ENCODE measurements at places on chromosomes 11 and 22.

GRCh38 chr11:117535201-117535849 is 207.7 kb downstream of the CEP164 start:
- no peak for DNase-seq

DNA sequence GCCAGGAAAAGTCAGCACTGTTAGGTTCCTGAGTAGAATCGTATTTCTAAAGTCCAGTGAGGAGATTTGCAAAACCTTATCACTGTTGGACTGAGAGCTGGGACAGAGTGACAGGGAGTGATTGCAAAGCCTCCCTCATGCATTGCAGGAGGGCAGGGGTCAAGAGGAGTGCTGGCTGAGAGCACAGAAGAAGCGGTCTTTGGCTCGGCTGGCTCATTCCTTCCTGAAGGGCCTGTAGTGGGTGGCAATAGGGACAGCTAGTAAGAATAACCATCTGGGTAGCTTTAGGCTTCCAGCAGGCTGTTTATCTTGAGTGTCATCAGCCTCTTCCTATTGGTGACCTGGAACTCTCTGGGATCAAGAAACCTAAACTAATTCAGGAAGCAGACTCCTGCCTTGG is 53.4 kb downstream of the CD44 start:
- no peak for DNase-seq

GRCh38 chr11:115712296-115712695 is 208.1 kb upstream of the CADM1 start:
- no peak for DNase-seq

DNA sequence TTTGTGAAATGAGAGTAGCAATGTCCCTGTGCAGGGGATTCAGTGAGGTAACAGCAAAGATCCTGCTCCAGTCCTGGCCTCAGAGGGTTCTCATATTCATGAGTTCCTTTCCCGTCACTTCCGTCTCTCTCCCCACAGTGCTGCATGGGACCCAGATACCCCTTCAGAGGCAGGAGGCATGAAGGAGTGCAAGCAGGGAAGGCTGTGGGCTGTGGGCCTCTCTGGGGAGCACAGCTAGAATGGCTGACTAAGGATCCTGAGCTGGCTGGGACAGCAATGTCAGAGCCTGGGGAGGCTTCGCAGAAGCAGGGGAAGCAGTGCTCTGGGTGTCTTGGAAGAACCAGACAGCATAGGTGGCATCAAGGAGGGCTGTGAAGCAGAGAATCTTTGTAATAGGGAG is 13.0 kb downstream of the PKNOX2 start:
- DNase-seq: no peak

DNA sequence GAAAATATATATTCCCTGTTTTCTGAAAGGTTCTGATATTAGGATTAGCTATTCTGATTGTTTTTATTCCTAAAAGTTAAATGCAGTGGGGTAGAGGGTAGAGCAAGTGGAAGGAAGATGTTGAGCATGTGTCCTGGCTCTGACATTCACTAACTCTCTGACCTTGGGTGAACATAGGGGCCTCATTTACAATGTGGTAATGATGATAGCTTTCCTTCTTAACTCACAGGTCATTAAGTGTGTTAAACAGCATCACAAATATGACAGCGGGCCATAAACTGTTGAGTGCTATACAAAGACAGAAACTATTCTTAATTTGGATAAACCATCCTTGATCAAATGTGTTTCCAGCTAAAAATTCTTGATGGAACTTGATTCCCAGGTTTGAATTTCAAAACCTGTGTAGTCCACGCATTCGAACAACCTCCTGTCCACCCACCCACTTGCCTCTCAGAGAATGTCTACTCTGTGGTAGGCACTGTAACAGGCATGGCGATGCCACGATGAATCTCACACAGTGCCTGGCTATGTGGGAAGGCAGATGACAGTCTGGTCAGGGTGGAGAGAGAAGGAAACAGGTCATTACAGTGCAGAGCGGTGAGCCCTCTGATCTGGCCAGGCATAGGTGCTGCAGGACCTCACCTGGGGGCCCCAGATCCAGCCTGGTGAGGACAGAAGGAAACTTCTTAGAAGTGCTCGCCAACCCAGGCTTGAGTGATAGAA is 19.3 kb upstream of the PEX26 start:
- DNase-seq: no peak

DNA sequence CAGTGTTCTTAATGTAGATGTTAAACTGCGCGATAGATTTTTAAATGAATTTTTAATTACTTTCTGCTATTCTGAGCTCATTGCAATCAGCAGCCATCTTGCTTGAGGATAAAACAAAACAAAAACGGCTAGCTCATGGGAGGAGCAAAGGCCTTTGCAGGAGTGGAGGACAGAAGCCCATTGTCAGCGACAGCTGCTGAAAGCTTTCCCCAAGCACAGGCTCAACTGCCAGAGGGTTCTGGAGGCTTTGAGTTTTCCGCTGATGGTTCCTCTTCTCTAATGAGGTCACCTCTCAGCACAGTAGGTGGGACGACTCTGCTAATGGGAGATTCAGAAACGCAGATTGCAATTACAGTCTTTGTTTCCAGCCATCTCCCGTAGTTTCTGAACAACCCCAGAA is 167.1 kb upstream of the TTC12 start:
- peak; percentile 98 for DNase-seq

DNA sequence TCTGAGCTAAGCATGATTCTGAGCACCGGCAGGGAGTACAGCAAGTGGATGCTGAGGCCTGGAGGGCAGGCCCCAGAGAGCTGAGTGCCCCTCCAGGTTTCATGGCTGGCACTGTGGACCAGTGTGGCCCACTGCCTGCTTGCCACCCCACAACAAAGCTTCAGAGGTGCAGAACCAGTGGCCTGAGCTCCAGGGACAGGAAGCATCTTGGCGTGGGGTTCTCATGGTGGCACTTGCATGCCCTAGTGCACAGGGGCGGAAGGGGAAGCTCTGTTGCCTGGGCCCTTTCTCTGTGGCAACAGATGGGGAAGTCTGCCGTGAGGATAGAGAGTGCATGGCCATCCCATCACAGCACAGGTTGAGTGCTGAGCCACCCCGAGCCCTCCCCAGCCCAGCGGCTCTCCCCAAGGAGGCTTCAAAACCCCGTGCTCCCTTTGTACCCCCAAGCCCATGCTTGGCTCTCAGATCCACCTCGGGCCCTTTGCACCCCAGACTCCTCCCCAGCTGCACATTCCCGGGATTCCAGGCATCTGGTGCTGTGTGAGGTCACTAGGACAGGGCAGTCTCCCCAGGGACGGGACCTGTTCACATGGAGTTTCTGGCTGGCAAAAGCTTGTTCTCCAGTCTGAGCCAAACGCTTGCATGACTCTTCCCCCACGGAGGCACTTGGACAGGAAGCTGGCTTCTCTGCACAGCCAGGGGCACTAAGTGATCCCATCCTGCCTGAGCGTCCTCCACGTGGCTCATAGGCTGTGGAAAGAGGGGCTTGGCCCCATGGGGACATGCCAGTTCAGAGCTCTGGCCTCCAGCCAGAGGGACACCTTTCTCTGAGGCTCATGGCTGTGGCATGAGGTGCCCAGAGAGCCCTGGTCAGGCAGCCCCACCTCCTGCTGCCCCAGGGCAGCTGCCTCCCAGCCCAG is 4.2 kb downstream of the SLC25A1 start:
- DNase-seq: no peak

- no peak for DNase-seq
Measured at GRCh38 chr11:131987703-131988102, 617.3 kb downstream of the NTM start.

GRCh38 chr11:96218901-96219300 is 124.1 kb downstream of the MAML2 start:
- DNase-seq: no peak

GRCh38 chr22:35561796-35562526 is 21.3 kb downstream of the RASD2 start:
- DNase-seq: no peak

- DNase-seq: peak; percentile 52
Measured at GRCh38 chr11:117814204-117814765, 10.3 kb downstream of the FXYD2 start.

DNA sequence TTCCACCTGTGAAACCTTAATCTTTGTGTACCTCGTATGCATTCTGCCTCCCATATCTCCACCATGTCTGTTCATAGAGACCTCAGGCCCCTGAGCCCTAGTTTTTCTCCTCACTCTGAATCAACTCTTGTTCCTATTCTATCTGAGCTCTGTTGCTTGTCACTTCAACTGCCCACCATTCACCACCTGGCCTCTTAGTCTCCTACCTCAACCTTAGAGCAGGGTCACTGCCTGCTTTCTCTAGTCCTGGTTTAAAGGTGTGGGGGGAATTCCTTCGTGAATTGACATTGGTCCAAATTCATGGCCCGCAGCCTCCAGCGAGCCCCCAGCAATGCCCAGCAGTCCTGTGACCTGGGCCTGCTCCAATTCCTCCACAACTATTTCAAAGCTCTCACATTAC is 39.4 kb upstream of the TUB start:
- no peak for DNase-seq

GRCh38 chr11:11987503-11988022 is 20.9 kb downstream of the DKK3 start:
- peak; percentile 31 for DNase-seq

GRCh38 chr11:66069715-66070603 is at the start of gene PACS1:
Gene PACS1, plus strand, starts transcription at chr11:66070272. Its CDS starts 215 bp downstream, at chr11:66070487.
- no peak for DNase-seq

DNA sequence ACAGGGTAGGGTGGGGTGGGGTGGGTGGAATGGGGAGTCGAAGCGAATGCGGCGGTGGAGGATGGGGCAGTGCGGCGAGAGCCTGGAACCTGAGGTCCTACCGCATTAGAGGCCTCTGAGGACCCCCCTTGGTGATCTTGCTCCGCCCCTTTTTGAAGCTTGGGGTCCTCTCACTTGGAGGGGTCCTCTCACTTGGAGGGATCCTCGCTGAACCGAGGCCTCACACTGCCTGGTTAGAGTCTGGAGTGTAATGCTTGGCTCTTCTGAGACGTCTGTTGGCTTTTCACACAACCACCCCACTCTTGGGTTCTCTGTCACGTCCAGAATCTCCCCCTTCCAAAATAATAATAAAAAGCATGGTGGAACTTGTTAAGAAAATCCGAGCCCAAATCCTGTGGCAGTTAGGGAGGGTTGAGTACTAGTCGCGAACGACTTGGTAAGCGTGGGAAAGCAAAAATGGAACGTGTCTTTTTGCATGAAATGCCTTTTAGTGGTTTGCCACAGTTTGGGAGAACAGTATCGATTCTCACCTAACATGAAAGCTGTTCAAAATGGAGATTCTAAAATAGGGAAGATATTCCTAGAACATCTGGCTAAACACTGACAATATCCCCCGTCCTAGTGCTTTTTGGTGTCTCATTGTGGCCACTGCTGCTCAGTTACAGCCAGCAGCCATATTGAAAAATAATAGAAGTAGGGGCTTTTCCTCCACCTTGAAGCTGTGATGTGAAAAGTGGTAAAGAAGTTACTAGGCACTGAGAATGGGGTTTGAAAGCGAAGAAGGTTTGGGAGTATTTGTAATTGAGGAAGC is 822 bp downstream of the RBX1 start:
- no peak for DNase-seq

DNA sequence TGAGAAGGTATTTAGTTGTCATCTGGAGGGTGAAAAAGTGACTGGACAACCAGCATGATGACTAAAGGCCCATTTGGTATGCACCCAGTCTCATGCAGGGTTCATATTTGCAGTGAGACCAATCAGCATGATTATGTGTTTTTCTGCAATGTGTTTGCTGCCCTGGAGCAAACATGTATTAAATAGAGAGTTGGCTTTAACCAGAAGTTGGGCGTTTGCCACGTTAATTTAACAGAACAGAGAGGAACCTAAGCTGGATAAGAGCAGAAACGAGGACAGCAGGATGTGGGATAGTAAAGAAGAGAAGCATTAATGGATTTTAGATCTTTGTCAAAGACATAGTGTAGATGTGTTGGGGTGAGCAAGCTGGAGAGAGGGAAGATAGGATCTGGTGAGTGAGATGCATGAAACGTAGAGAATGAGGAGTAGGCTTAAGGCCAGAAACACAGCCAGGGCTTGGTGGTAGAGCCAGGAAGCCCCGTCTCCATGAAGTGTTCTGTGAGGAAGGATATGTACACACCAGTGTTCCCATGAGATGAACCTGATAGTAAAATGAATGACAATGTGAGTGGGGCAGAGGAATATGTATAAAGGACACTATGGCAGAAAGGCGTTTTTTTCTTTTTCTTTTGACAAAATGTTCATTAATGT is 164.0 kb upstream of the PDGFD start:
- DNase-seq: no peak

DNA sequence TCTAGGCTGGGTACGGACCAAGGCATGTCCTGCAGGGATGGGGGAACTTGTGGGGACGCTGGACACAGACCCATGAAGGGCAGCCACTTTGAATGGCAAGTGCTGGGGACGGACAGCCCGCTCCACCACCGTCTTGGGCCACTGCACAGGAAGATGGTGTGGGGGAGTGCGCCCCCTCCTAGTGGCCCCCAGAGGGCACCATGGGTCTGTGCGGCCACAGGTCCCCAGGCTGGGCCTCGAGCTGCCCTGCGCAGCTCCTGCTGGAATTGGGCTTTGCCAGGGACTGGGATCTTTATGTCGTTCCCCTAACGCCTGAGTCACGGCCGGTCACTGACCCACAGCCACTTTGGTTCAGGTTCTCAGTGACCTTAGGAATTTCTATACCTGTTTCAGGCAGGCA is 44.4 kb downstream of the NAT10 start:
- DNase-seq: no peak

GRCh38 chr22:45553351-45554039 is 50.8 kb downstream of the FBLN1 start:
- peak; percentile 58 for DNase-seq

DNA sequence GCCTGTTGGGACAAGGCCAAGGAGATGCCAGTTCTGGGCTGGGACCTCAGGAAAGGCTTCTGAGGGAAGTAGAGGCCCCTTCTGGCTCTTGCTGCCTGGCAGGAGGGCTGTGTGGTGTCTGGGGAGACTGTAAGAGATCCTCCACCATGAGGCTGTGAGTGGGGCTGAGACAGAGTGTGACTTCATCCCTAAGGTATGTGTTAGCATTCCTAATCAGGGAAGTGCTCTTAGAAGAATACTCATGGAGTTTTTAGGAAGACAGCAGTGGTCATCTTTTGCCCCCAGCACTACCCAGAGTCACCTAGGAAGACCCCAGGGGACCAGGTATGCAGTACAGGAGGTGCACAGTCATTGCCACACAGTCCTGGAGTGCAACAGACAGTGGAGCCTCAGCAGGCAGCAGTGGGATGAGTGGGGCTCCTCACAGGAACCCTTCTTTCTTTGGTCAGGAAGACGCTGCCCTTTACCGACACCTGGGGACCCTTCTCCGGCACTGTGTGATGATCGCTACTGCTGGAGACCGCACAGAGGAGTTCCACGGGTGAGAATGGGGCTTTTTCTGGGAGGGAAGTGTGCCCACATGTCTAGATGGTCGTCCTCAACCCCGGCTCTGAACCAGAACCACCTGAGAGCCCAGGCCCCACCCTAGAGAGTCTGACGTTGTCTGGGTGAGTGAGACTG is 2.8 kb downstream of the RIC8A start:
- no peak for DNase-seq

DNA sequence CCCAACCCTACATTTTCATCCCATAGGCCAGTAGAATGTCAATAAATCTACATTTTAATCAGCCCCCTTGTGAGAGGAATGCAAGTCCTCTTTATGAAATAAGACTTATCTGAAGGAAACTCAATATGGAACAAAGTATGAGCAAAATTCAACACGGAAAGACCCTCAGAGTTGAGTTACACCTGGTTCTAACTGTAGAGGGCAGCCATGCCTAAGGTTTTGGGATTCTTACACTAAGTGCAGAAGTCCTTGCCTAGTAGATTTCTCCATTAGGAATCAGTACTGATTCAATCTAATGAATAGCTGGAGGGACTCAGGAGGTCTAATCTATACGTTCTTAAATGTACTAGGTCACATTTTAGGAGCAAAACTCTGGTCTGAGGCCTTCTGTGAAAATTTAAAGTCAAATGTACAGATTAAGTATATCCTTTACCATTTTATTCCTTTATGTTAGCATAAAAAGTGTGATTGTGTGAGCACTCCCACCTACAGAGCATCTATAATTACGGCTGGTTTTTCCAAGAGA is 904.5 kb downstream of the DLG2 start:
- no peak for DNase-seq
